ENCODE measurements at places on chromosomes 5 and 9. TPM values are rescaled to one million over a fixed set of nuclear protein-coding genes. Genes with fewer than 3 reads are reported as not detected.

- DNase-seq, result peak; percentile 41
Measured at GRCh38 chr9:126482361-126483044, 131.2 kb upstream of the LMX1B start.

- no peak for DNase-seq
Measured at GRCh38 chr9:73871636-73872035, 625.5 kb upstream of the RORB start.

- no peak for DNase-seq
Measured at GRCh38 chr5:162217037-162217436, 149.5 kb downstream of the GABRG2 start.

DNA sequence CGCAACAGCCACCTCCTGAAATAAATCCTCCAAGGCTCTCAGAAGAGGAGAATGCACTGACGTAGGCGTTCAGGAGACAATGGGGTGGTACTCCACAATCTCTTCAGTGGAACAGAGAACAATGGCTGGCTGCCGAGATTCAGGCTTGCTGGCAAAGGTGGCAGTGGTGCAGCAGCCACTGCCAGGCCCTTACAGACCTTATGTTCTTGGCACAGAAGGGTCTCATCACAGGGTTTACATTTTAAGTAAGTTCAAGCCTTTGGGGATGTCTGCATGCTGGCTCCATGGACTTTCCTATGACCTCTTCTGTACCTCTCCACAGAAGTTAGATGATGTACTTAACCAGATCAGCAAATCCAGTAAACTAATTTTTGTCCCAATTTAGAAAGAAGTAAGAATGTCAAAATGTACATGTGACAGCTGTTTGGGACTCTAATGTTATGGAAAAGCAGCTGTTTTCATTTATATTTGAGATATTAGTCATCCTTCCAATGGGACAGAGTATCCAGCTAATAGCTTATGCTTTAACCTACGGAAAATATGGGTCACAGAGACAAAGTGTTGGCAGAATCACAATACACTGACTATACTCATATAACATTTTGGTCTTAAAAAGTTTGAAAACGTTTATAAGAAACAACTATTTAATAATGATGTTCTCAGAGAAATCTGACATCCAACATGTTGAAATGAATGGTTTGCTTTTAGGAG is 180.9 kb downstream of the MAPKAP1 start:
- peak; percentile 74 for DNase-seq

DNA sequence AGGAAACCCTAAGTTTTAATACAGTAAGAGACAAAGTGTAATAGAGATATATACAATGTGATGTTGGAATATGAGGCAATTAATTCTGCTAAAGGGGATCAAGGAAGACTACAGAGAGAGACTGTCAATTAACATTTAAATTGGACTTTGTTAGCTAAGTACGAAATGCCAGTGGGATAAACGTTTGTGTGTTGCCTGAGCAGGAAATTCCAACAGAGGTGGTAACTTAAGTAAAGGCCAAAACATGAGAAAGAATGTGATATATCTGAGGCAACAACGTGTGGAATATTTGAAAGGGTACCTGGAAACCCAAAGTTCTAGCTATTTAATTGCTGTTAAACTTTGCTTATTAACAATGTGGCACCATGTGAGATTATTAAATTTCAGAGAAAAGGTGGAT is 1666.9 kb upstream of the WWC1 start:
- DNase-seq, result no peak

DNA sequence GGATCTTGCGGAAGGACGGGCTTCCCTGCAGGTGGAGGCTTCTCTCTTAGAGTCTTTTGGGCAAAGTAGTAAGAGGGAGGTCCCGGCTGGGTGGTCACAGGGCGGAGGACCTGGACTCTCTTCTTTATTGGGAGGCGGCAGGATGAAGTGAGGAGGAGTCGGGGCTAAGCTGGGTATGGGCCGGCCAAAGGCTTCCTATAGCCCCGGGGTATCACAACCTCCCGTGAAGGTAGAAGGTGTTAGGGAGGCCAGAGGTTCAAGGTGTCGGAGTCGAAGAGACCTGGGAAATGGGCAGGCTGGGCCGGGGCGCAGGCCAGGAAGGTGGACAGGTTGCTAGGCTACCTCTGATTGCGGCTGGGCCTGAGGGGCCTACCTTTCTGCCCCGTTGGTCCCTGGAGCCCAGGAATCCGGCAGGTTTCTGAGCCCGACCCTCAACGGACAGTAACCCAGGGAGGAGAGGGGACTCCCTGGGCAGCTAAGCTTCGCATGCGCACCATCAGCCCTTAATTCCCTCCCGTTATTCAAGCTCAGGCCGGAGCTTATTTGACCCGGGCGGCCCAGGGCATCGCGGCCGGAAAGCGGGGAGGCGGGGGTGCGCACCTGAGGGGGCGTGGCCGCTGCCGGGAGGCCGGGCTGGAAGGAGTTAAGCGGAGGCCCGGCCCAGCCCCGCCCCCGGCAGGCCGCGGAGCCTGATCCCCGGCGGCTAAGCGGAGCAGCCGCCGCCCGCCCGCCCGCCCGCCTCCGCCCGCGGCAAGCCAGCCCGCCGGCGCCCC is at the start of gene TESK1:
TESK1 (plus strand) TSS at position 685 of the 773 bp plus-strand sequence. CDS start 358 bp downstream, outside the sequence.
- DNase-seq, result peak; percentile 52

DNA sequence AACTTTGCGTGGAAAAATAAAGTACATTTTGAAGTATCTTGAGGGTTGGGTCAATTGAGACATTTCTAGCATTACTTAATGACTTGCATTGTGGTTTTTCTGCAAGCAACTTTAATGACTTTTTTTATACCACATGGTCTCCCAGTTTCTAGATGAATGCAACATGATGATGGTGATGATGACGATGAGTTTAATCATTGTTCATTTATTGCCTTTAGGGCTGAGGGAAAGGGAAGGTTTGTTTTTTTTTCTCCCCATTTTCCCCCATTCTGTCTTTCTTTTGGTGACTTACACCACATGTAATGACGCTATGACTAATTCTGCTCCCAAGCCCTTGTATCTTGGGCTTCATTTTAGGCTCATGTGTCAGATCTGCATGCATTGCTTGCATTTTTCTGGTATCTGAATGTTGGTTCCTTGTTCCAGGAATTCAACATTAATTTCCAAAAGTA is 57.7 kb upstream of the NXNL2 start:
- peak; percentile 97 for DNase-seq

DNA sequence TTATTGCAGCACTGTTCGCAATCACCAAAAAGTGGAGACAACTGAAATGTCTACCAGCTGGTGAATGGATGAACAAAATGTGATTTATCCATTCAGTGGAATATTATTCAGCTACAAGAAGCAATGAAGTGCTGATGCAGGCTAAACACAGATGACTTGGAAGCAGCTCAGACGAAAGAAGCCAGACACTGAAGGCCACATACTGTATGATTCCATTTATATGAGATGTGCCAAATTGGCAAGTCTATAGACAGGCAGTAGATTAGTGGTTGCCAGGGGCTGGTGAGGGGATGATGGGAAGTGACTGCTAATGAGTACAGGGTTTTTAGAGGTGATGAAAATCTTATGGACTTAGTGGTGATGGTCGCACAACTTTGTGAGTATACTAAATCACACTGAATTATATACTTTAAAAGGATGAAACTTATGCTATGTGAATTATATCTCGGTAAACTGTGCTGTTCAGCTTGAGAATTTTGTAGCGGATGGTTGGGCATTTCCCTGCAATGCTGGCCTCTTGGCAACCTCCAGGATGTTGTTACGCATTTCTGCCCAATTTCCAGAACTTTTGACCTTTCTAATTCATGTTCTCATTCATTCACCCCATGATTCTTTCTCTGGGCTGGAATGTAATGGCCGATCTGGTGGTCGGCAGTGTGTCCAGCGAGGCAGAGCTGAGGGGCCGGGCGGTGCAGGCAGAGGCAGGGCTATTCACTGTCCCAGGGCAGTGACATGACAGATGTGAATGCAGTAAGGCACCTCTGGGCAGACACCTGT is 22.0 kb upstream of the WNK2 start:
- DNase-seq, result no peak

DNA sequence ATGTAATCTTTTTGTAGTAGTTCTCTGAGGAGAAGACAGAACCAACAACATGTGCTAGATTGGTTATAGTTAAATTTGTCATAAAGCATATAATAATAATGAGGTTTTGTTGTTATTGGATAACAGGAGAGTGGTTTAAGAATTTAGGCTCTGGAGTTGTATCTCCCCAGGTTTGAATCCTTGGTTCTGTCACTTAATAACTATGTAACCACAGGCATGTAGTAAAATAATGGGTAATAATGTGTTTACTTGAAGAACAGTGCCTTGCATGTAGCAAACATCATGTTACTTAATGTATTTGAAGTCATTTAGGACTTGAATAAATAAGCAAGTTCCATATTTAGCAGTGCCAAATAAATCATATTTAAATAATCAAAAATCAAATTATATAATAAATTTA is 55.8 kb downstream of the NSD1 start:
- DNase-seq, result no peak

DNA sequence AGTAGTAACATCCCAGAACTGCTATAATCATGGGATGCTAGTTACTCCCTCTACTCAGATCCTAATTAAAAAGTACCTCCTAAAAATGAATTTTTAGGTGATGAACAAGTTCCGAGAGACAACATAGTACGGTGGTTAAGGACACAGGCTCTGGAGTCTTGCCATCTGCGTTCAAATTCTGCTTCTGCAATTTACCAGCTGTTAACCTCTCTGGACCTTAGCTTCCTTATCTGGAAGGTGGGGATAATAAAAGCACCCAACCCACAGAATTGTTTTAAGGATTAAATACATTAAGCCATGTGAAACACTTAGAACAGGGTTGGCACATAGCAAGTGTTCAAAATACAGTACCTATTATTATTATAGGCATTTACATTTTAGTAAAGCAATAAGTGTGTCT is 77.5 kb upstream of the XPA start:
- no peak for DNase-seq

GRCh38 chr5:16505904-16506303 is 40.3 kb upstream of the ZNF622 start:
- no peak for DNase-seq

DNA sequence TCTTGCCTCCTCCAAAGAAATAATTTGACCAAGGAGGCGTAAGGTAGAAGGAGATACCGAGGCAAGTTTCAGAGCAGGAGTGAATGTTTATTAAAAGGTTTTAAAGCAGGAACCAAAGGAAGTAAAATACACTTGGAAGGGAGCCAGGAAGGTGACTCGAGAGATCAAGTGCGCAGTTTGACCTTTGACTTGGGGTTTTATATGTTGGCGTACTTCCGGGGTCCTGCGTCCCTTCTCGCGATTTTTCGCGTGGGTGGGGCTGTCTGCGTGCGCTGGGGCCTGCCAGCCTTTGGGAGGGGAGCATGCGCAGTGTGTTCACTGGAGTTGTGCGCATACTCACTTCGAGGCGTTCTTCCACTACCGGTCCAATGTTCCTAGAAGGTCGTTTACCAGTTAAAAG is 166.0 kb upstream of the IRX2 start:
- no peak for DNase-seq

GABRP gene
- total RNA-seq, result 0.06 TPM

JAKMIP2 gene
- total RNA-seq, result 0.52 TPM

AK8 gene
- 0.13 TPM for total RNA-seq

SPEF2 gene
- 1.6 TPM for total RNA-seq

GBA2 gene
- 26.4 TPM for total RNA-seq

PRLR gene
- total RNA-seq, result 0.75 TPM

ARL14EPL gene
- total RNA-seq, result 0.40 TPM

SAXO1 gene
- 0.06 TPM for total RNA-seq

GARIN3 gene
- not detected for total RNA-seq

C5 gene
- 4.0 TPM for total RNA-seq

Measured in LHCN-M2 (cell line).